ENCODE measurements at places on chromosomes 7 and 10.

- DNase-seq: no peak
Observed at GRCh38 chr7:8567626-8568025, 134.2 kb downstream of the NXPH1 start.

DNA sequence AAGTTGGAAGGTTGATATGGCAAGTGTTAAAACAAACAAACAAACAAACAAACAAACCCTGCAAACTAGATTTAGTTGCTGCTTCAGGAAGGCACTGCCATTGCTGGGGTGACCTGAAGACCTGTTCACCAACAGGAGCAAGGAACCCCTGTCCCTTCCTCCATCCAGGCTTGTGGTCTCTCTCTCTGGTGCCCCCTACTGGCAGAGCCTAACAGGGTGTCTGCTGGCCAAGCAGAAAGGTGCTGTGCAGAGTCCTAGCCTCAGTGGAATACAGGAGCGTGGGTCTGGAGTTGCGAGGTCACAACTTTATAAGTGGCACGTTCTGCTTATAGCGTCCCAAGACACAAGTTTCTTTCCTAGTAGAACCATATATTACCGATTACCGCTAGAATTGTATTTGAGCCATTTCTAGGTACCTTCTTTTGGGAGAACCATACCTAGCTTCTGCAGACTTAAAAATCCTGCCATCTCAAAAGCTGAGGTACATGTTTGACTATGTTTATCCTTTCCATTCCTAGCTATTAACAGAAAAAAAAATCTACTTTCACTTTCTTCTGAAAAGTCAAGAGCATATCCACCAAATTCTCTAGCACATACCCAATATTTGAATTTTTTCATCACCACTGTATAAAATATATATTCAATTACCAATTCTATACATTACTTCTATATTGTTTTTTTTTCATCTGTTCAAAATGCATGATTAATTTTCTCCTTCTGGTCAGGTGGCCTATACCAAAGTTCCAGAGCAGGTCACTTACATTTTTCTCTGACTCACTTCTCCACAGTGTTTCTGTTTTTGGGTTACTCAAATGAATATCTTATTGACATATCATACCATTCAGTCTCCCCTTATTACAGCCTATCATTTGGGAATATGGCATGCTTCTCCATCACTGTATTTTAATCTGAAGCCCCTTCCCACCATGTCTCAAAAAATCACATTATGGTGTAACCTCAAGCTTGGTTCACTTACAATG lies 29.1 kb upstream of the CALD1 start:
- peak; percentile 50 for DNase-seq

- no peak for DNase-seq
Observed at GRCh38 chr10:103067956-103068355, 125.1 kb downstream of the NT5C2 start.

GRCh38 chr10:124997771-124998623 lies 56.1 kb downstream of the ZRANB1 start:
- no peak for DNase-seq

- no peak for DNase-seq
Observed at GRCh38 chr10:51231754-51232153, 157.5 kb downstream of the PRKG1 start.

- no peak for DNase-seq
Observed at GRCh38 chr7:142864980-142865747, 10.3 kb downstream of the EPHB6 start.

DNA sequence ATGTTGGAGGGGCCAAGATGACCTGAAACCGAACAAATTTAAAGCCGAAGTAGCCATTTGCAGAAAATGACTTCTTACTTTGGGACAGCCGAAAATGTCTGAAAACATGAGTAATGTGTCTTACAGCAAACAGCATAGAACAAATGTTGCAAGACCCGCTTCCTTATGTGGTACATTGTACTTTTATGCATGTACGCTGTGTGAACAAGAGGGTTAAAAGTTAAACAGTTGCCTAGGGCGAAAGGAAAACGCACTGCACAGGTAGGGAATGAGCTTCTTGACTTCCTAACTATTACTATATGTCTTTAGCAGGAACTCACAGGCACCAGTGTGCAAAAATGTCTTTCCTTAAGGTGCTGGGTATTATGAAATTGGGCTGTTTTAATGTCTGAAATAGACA lies 303.5 kb upstream of the MGMT start:
- DNase-seq: no peak

GRCh38 chr10:104334965-104335650 lies 3.2 kb downstream of the ITPRIP start:
- no peak for DNase-seq

- no peak for DNase-seq
Observed at GRCh38 chr10:51273574-51273973, 199.3 kb downstream of the PRKG1 start.

GRCh38 chr7:139081584-139081983 lies 27.9 kb downstream of the ZC3HAV1 start:
- no peak for DNase-seq

GRCh38 chr7:37505750-37506353 lies 57.2 kb upstream of the ELMO1 start:
- no peak for DNase-seq

DNA sequence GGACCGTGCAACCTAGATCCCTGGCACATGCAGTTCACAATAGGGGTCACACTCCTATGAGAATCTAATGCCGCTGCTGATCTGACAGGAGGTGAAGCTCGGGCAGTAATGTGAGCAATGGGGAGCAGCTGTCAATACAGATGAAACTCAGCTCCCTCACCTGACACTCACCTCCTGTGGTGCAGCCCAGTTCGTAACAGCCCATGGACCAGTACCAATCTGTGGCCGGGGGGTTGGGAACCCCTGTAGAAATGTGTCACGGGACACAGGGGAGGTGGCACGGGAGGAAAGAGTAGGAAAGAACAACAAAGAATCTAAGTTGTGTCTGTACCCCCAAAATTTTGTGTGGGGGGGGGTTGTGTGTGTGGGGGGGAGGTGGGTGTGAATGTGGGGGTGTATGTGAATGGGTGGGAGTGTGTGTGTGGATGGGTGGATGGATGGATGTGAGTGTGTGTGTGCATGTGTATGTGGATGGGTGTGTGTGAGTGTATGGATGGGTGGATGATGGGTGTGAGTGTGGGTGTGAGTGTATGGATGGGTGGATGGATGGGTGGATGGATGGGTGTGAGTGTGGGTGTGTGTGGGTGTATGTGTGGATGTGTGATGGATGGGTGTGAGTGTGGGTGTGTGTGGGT lies 33.1 kb downstream of the SFMBT2 start:
- no peak for DNase-seq

- DNase-seq: no peak
Observed at GRCh38 chr7:1210979-1211608, 21.6 kb upstream of the UNCX start.

- no peak for DNase-seq
Observed at GRCh38 chr7:39127058-39127457, 149.3 kb downstream of the POU6F2 start.

GRCh38 chr7:148579366-148579765 lies 11.2 kb upstream of the C7orf33 start:
- no peak for DNase-seq

DNA sequence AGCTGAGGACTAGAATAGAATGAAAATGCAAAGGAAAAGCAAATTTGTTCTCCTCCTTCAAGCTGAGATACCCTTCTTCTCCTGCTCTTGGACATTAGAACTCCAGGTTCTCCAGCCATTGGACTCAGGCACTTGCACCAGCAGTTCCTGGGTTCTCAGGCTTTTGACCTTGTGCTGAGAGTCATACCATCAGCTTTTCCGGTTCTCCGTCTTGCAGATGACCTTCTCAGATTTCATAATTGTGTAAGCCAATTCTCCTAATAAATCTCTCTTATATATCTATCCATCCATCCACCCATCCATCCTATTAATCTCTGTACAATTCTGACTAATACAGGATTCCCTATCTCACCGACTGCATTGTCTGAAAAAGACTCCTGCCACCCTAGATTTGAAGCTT lies 108.3 kb downstream of the AHR start:
- no peak for DNase-seq

- no peak for DNase-seq
Observed at GRCh38 chr7:70028620-70029019, 430.3 kb downstream of the AUTS2 start.

- no peak for DNase-seq
Observed at GRCh38 chr7:73967832-73968290, 60.1 kb upstream of the ELN start.

DNA sequence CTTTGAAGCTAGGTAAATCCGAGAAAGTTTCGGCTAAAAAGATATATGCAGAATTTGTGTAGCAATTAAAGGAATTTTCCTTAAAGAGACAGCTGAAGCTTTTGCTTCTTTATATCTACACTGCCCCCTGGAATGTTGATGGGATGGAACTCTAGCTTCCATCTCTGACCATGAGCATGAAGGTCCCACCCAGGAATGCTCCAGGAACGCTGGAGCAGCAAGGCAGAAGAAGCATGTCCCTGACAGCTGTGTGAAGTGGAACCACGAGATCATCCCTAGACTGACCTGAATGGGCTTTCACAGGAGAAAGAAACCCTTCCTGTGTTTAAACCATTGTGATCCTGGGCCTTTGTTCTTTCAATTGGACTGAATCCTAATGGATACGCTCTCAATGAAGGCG lies 99.7 kb upstream of the NOBOX start:
- DNase-seq: no peak

DNA sequence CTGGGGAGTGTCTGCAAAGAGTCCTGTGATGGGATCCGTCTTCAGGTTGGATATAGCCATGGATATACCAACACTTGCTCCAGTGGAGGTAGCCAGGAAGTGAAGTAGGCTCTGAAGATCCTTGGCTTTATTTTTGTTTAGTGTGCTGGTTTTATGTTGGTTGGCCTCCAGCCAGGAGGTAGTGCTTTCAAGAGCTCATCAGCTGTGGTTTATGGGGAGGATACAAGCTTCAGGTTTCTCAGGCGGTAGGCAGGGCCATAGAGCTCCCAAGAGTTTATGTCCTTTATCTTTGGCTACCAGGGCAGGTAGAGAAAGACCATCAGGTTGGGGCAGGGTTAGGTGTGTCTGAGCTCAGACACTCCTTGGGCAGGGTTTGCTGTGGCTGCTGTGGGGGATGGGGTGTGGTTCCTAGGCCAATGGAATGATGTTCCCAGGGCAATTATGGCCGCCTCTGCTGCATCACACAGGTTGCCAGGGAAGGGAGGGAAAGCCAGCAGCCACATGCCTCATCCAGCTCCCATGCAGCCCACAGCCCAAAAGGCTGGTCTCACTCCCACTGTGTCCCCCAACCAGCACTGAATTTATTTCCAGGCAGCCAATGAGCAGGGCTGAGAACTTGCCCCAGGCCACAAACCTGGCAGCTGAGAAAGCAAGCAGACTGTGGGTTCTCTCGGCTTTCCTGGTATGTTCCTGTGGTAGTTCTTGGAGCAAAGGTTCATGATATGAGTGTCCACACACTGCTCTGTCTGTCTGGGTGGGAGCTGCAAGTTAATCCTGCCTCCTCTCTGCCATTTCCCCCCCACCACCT lies 67.0 kb upstream of the PRLHR start:
- no peak for DNase-seq

GRCh38 chr10:16436367-16436757 lies 448 bp upstream of the PTER start:
- DNase-seq: no peak

DNA sequence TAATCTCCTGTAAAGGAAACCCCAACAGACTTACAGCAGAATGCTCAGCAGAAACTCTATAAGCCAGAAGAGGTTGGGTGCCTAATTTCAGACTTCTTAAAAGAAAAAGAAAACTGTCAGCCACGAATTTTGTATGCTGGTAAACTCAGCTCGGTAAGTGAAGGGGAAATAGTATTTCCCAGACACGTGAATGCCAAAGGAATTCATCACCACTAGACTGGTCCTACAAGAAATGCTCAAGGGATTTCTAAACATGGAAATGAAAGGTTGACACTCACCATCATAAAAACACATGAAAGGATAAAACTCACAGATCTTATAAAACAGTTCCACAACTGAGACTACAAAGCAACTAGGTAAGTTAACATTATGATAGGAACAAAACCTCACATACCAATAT lies 68.6 kb downstream of the GLCCI1 start:
- DNase-seq: no peak

DNA sequence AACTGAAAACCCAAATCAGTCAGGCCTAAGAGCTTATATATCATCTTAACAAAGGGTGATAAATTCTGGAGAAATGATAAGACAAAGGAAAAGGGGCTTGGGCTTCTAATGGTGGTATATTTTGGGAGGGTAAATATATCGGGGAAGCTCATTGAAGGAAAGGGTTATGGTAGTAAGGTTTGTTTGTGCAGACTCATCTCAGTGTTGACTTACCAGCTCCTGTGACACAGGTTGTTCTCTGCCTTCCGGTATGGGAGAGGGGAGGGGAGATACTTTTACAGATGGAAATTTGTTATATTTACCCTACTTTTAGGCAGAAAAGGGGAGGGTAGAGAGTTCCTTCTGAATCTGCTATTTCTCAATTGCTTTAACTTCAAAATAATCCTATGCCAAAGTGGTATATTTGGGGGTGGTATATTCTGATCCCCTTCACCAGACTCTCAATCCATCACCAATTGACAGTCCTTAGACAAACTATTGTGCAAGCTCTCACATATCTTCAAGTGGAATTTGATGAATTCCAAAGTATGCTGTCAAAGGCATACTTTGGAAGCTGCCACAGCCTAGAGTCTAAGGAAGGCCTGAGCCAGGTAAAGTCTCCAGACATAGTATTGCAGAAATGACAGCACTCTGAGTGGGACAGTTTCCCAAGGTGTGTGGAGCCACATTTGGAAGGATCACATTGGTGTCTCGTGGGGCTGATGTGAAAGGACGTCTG lies 13.3 kb upstream of the PAPSS2 start:
- DNase-seq: no peak

DNA sequence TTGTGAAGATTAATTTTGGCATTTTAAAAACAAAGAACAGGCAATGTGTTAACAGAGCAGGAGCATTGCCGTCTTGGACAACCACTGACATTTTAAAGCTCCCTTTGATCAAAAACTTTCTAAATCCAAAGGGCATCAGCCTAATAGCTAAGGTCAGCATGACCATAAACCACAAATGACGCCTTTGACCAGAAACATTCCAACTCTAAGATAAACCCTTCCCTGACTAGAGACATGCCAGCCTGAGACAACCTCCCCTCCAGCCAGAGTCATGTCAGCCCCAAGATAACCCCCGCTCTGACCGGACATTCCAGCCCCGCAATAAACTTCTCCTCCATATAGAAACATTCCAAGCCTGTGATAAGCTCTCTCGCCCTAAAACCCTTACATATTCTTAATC lies 949.4 kb upstream of the POT1 start:
- DNase-seq: no peak
